ENCODE measurements at places on chromosomes 11 and 22.

GRCh38 chr11:129115652-129116586 is 76.2 kb downstream of the ARHGAP32 start:
- peak; percentile 23 for DNase-seq

GRCh38 chr11:75589933-75590332 is 27.9 kb downstream of the SERPINH1 start:
- DNase-seq: no peak

DNA sequence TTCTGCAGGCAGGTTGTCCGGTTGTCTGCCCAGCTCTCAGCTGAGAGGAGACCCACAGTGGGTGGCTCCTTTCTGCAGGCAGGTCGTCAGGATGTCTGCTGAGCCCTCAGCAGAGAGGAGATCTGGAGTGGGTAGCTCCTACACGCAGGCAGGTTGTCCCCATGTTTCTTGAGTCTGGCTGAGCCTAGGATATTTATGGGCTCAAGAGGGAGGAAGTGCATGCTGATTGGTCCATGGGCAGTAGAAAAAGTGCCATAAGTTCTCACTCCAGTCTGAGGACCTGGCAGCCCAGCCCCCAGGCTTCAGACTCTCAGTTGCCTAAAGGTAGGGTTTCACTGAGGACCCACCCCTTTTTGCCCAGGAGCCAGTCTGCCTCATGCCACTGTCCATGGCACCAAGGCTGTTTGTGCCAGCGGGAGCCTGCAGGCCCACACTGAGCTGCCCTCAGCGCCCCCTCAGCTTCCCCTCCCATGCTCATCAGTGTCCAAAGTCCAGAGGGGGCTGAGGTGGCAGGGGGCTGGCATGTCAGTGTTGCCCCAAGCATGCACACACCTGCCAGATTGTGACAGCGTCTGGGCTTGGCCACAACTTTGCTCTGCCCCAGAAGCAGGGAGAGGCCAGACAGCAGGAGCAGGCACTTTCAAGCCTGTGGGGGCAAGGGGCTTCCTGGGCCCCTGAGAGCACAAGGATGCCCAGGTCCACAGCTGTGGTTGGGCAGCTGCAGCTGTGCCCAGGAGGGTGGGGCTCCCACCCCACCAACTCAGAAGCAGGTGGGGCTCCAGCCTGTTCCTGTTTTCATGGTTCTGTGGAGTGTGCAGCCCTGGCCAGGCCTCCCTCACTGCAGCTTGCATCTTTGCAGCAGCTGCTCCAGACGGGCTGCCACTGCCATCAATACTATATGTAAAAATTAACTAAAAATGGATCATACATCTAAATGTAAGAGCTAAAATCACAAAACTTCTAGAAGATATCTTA is 3.8 kb upstream of the RNF141 start:
- no peak for DNase-seq

GRCh38 chr22:49676783-49677494 is 150.7 kb downstream of the BRD1 start:
- DNase-seq: no peak

- DNase-seq: no peak
These were observed 1396.7 kb downstream of the BRD1 start for GRCh38 chr22:48431014-48431413.

GRCh38 chr11:62559204-62559603 is 12.6 kb upstream of the AHNAK start:
- DNase-seq: no peak

- DNase-seq: no peak
These were observed 199.9 kb downstream of the IGLL1 start for GRCh38 chr22:23380230-23380573.

GRCh38 chr11:72617080-72617762 is 57.0 kb downstream of the PDE2A start:
- DNase-seq: no peak

- DNase-seq: no peak
These were observed 1.9 kb downstream of the MMP7 start for GRCh38 chr11:102528618-102529017.

- DNase-seq: no peak
These were observed 98.0 kb downstream of the PDE2A start for GRCh38 chr11:72576243-72576595.

DNA sequence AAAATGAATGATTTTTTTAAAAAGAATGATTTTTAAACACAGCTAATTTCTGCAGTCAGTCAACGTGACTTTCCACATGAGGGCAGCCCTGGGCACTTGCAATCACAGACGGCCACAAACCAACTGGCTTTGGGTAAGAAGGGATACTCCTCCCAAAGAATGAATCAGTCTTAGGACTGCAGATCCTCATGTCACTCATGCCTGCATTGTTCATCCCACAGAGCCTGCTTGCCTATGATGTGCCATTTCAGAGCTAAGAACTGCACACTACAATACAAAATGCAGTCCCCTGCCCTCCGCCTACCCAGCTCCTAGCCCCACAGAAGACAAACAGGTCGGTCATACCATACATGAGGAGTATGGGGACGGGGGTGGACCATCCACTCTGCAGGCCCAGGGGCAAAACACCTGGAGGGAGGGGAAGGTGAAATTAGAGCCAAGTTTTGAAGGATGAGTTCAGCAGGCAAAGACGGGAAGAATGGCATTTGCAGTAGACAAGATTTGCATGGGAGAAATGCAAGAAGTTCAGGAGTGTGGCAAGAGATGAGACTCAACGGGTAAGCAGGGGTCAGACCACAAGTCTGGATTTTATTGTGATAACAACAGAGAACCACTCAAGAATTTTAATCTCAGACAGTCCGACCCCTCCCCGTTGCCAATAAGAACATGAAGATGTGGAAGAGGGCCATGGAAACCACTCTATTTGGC is 24.7 kb downstream of the PACSIN2 start:
- no peak for DNase-seq

DNA sequence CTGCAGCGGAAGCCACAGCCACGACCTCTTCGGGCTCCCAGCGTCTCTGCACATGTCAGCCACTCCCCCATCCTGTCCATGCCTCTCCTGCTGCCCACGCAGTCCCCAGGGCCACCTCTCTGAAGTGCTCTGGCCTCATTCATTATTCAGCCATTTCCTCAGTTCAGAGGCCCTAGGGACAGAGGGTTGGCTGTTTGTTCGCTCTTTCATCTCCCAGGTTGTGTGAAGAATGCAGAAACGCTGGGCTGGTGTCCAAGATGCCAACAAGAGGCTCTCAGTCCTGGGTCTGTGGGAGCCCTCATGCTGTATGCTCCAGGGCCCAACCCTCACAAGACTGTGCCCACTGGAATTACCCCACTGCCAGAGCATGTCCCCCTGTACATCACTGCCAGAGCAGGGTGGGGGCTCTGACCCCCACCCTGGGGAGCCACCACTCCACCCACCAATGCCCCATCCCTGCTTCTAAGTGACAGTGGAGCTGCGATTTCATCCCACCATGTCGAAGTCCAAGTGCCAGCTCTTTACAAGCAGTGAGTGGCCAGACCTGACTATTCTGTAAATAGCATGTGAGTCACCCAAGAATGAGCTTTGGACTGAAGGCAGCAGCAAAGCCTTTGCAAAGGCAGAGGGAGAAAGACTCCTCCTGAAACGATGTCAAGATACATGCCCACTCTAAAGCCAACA is 209.6 kb downstream of the BUD13 start:
- DNase-seq: no peak

GRCh38 chr11:73284106-73284505 is 12.0 kb downstream of the P2RY6 start:
- no peak for DNase-seq

DNA sequence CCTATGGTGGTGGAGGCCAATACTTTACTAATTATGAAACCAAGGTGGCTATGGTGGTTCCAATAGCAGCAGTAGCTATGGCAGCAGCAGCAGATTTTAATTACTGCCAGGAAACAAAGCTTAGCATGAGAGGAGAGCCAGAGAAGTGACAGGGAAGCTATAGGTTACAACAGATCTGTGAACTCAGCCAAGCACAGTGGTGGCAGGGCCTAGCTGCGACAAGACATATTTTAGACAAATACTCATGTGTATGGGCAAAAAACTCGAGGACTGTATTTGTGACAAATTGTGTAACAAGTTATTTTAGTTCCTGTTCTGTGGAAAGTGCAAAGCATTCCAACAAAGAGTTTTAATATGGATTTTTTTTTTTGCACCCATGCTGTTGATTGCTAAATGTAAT is 42.6 kb downstream of the PGM2L1 start:
- no peak for DNase-seq

DNA sequence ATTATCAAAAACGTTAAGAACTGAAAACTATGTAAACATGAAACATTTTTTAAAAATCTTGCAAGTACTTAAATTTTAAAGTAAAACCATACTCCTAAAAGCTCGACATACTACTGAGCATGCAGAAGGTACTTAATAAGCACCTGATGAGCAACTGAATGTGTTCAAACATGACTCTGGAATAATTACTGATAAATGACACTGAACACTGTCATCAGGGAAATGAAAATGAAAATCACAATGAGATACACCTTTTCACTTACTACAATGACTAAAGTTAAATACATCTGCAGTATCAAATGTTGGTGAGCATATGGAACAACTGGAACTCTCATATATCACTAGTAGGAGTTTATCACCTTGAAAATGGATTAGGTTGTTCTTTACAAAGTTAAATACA is 65.2 kb downstream of the PICALM start:
- no peak for DNase-seq

DNA sequence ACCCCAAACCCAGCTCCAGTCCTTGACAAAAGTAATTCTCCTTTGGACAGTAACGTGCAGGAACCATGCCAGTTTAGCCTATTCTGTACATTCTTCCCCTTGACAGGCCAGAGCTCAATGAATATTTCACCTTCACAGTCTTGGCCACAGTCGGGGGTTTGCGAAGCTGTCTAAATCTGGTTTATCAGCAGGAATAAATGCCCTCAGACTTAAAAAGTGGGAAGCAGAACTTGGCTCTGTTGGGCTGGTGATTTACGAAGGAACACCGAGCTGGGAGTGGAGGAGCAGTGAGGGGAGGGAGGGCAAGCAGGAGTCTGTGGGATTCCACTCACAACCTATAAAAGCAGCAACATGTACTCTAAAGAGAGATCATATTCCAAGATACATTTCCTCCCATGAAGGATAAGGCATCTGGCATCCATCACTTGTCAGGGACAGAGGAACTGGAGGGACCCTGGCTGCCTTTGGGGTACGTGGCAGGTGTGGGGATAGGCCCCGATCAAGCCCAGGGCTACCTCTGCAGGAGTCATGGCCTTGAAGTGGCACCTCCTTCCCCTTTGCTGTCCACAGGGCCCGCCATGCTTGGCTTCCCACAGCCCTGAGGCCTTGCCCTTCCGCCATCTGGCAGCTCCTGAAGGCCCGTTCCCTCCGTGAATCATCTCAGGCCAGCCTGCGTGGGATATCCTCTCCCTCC is 154.3 kb downstream of the ADAMTS15 start:
- DNase-seq: no peak

- DNase-seq: no peak
These were observed 71.8 kb downstream of the CTTN start for GRCh38 chr11:70470127-70470526.

DNA sequence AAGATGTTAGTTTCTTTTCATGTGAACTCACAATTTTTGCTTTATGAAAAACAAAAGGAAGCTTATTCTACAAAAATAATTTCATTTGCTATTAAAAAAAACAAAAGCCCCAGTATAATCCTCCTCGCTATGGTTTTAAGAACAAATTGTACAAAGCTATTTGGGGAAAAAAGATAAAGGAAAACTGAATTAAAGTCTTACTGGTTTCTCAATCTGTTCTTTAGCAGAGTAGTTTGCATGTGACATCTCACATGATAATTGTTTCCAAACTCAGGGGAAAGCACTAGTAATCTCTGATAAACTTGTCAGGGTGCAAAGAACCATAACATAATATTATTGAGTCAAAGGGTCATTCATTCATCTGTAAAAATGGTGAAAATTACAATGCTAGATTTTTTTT is 2.9 kb upstream of the DDI1 start:
- no peak for DNase-seq

All from activated CD4-positive, alpha-beta T cell treated with anti-CD3 and anti-CD28 coated beads, Interleukin-2, Interleukin-6, amounts not matched to agents 100 ng/mL and 50 ng/mL, durations not matched to agents 16 hours and 8 hours (primary cell).